ENCODE measurements at places on chromosomes 4 and X.

- DNase-seq: no peak
Measured at GRCh38 chr4:110621328-110621812, 1.5 kb downstream of the PITX2 start.

DNA sequence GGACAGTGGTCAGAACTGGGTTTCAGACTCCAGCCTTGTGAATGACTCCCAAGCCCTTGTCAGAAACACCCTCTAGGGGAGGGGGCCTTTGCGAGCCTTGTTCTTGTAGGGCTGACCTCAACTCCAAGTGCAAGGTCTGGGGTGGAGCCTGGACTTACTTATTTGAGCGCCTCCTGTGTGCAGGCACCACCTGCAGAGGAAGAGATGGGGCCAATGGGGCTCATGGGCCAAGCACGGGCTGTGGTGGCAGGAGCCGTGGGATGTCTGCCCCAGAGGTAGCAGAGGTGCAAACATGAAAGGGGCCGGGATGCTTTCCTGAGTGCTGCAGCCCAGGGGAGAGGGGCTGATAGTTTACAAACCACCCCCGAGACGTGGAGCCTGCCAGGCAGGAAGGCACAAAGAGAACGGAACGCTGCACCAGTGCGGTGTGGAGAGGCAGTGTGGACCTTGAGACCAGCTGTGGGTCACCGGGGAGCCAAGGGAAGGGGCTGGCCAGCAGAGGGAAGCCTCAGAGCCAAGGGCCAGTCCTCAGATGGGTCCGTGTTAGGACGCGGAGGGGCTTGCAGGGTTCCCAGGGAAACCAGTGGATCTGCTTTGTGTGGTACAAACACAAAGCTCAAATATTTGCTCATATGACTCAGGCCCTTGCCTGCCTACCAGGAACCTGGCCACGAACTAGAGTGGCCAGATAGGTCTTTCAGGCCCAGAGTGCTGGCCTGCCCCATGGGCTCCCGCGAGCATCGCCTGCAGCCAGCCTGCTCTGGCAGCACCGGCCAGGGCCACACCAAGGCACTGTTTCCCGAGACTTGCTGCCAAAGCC is 8.7 kb upstream of the TADA2B start:
- no peak for DNase-seq

DNA sequence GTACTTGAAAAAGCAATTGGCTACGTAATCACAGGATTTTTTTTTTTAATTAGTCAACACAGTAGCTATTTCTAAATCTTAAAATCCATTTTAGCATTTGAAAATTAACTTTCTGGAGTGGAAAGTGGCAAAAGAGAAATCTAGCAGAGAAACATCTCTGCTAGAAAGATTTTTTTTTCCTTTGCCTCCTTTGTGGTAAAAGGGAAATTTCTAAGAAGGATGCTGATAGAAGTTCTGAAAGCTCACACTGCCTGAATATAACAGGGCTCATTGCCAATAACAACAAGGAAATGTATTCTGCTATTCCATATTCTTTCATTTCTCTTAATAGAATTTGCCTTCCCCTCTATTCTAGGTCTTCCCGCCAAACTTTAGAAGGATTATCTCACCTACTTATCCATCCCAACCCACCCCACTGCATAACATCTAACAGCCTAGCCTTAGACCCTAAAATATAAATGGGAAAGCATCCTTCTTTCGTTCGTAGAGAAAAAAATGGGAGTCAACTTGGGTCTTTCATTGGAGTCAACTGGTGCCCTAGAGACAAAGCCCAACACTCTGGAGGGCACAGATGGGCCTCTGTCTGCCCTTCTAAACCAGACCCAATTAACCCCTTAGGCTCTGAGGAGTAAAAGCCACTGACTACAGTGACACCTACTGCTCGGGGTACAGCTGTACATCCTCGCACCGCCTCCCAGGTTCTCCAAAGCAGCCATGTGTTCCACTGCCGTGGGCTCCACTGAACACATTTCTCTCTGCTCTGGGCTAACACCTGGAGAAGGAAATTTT is 103.9 kb downstream of the MAML3 start:
- no peak for DNase-seq

DNA sequence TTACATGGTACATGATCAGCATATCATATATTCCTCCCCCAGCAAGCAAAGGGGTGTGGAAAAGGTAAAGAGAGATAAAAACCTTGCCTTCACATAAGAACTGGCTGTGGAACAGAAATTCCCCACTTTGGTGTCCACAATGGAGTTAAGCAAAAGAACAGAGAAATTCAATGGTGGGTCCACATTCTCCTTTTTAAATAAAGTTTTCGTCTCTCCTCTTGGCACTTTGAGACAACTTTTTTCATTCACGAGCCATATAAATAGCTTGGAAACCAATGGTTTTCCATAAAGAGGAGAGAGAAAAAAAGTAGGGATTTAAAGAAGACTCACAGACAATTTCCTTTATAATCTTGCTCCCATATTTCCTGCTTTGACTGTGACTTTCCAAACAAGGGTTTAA is 148.1 kb downstream of the TSPAN5 start:
- DNase-seq: no peak

DNA sequence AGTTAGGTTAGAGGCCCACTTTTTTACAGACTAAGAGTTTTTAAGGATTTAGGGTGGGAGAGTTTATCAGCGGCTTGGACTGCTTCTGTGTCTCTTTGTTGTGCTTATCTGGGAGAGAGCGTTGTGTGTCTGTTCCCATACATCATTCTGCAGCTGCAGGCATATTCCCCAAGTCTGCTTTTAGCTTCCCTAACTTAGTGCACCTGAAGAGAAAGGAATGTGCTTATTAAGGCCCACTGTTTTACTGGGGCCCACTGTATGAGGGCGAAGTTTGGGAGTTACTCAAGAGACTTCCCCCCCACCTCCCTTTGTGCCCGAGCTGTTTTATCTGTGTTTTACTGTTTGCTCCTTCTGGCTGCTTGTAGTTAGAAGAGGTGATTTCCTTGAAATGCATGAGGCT is 31.9 kb downstream of the ART3 start:
- no peak for DNase-seq

DNA sequence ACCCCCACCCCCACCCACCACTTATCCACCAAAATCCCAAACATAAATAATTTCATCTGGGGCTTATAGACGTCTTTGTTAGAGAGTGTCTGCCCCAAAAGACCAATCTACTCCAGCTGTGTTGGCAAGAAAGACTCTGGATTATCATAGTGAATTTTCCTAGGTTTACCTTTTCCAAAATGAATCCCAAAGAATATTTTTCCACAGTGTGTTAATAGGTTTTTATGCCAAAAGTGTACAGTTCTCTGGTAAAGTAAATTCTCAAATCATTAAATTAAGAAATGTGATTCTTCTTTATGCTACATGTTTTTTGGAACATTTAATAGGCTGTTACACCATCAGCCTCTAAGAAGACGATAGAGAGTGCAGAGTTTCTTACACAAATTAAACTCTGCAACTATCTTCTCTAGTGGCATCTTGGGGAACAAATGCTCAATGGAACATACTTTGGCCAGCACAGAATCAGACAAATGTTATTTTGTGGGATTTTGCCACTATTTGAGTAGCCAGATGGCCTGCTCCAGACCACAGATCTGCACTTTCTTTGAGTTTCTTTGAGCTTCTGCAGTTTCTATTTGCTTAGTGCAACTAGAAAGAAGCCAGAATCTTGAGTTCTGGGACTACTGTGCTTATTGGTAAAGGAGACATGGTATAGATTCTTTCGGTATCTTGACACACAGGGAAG is 206.0 kb downstream of the KIT start:
- no peak for DNase-seq

GRCh38 chrX:3803305-3803704 is 89.9 kb upstream of the PRKX start:
- DNase-seq: no peak

DNA sequence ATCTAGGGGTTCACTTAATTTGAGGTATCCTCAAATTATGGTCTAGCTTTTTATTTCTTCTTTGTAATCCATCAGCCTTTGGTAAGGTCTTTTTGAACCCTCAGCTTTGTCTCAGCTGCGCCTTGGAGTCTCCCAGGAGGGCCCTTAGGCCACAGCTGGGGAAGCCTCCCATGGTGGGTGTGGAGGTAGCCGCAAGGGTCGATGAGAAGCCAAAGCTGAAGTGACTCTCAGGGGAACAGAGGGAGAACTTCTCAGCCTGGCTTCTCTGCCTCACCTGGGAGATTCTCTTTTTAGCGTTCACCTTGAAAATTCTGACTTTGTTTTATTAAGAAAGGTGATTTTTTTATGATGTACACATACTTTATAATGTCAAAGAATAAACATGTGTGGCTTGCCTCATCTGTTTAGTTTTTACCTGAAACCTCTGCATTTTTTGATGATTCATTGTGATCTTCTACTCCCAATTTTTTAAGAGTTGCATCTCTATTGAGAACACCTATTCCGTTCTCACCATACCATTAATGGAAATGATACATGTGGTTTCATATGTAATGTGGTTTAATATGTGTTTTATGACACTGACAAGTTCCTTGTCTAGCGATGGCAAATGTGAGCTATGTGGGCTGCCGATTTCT is 25.6 kb upstream of the SLC25A4 start:
- no peak for DNase-seq

DNA sequence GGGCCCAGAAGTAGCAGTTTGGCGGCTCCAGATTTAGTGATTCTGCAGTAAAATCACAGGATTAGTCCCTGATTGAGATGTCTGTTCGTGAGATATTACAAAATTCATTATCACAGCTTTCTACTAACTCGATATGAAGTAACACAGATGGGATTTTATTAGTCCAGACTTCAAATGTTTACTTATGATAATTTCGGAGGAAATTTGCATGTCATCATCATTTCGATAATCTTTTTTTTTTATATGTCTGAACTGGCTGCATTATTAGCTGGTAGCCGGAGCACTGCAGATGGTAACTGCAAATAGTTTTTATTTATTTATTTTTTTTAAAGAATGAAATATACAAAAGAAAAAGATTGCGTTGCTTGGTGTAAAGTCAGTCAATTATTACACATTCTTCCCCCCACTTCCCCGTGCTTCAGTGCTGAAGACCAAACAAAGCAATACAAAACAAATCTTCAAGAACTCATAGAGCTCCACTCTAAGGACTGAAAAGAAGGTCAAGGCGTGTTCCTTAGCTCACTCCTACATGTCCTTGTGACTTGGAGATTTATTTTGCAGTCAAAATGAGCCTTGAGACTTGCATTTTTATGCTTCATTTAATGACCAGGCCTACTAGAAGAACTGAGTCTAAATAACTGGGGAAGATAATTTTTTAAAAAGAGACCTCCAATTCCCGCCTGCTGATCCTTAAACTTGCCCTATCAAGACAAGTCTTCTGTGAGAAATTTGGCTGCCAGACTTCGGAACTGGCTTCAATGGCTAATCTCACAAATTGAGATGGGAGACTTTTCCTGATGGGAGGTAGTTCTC is 11.7 kb upstream of the PITX2 start:
- no peak for DNase-seq

GRCh38 chrX:8783714-8784098 is 17.5 kb downstream of the FAM9A start:
- no peak for DNase-seq

DNA sequence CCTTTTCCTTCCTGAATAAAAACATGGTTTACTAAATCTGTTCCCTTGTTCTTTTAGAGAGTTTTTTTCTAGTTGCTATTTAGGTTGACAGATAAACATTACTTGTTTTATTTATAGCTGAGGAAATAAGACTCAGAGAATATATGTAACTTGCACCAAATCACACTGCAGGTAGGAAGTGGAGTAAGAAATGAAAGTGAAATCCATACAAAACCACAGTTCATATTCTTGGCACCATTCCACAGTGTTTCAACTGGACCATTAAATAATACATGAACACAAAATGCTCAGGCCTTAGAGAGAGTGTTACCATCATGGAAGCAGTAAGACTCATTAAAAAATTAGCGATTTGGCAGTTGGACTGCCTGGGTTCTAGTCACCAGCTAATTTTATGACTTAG is 326.9 kb upstream of the SLIT2 start:
- DNase-seq: no peak

DNA sequence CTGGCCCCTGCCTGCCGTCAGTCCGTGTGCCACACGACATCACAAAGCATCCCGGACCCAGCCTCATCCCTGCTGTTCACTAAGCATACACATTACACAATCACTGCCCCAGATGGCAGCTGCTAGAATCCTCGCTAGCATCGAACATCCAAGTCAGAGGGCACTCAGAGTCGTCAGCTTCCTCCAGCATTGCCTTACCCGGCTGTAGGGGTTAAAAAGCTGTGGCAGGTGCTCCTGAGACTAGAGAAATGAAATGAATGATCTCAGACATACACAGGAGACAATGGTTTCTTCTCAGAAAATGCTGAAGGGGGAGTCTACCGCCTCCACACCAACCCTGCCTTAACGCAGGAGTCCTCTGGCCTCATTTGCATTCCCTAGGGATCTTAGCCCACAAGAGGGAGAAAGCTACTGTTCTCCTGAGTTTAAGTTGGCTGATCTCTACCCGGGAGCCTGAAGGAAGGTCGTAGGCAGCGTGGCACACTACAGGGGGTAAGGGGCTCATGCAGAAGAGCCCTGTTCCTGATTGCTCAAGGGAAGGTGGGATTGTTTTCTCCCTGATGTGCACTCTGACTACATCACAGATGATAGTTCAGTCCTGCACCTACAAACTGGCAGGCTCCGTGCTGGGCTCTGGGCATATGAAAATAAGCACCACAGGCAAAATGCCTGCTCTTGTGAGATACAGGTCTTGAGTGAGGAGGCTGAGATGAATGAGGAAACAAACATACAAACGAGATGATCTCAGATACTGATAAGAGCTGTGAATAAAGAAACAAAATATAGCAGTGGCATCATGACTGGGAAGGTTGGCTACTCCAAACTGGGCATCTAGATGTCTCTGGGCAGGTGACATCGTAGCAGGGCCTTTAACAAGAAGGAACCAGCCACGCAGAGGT is 2.6 kb upstream of the KIAA0232 start:
- no peak for DNase-seq

GRCh38 chrX:16665089-16665488 is 15.1 kb downstream of the S100G start:
- DNase-seq: no peak

GRCh38 chrX:11899091-11899490 is 141.1 kb downstream of the MSL3 start:
- DNase-seq: no peak

DNA sequence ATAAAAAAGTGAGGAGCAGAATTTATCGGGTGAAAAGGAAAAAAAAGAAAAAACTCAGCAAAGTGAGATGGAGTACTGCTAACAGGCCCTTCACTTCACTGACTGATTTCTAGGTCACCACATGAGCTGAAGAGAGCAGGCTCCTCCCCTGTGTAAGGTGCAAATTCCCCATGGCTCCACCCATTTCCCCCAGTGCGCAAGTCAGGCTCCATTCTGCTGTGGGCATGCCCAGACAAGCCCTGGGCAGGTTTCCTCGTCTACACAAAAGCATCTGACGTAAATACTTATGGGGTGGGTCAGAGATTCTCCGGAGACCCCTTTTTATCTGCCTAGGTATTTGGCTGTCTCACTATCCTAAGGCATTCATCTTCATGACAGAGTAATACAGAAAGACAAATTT is 157.9 kb downstream of the MAGEB5 start:
- DNase-seq: no peak

GRCh38 chr4:74283614-74284013 is 24.7 kb upstream of the EPGN start:
- DNase-seq: no peak

GRCh38 chrX:30863974-30864373 is 25.1 kb downstream of the TAB3 start:
- no peak for DNase-seq

GRCh38 chr4:116082808-116083366 is 969.5 kb upstream of the NDST4 start:
- no peak for DNase-seq

All from left lung (tissue), 14 donors.